ENCODE measurements at places on chromosomes 2 and 18.

GRCh38 chr2:69113627-69114026 lies 100.6 kb downstream of the ANTXR1 start:
- DNase-seq, result no peak

DNA sequence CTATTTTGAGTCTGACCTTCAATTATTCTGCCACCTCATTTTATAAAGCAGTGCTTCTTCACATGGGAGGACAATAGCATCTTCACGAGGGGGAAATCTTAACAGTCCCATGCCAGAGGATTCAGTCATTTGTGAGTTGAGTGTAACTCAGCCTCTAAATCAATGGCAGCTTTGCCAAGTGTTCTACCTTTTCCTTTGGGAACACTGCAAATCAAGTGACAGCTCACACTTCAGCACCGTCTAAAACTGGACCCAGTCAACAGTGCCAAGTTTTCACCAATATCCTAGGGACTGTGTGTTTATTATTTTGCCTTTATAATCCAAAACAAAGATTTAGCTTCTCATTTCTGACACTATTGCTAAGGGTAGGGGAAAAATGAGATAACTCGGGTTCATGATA lies 133.6 kb downstream of the FIGN start:
- DNase-seq, result no peak

GRCh38 chr2:103788951-103789350 lies 1027.1 kb downstream of the TMEM182 start:
- no peak for DNase-seq

GRCh38 chr2:62653582-62654422 lies 51.7 kb upstream of the EHBP1 start:
- DNase-seq, result no peak

DNA sequence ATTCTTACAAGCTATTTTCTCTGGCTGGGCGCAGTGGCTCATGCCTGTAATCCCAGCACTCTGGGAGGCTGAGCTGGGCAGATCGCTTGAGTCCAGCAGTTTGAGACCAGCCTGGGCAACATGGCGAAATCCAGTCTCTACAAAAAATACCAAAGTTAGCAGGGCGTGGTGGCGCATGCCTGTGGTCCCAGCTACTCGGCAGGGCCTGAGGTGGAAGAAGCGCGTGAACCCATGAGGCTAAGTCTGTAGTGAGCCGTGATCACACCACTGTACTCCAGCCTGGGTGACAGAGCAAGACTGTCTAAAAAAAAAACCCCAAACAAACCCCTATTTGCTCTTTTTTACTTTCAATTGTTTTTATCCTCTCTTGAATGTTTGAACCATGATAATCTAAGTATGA lies 37.0 kb downstream of the PPP4R1 start:
- DNase-seq, result no peak

- DNase-seq, result no peak
Observed at GRCh38 chr18:22604390-22604985, 186.8 kb upstream of the CTAGE1 start.

DNA sequence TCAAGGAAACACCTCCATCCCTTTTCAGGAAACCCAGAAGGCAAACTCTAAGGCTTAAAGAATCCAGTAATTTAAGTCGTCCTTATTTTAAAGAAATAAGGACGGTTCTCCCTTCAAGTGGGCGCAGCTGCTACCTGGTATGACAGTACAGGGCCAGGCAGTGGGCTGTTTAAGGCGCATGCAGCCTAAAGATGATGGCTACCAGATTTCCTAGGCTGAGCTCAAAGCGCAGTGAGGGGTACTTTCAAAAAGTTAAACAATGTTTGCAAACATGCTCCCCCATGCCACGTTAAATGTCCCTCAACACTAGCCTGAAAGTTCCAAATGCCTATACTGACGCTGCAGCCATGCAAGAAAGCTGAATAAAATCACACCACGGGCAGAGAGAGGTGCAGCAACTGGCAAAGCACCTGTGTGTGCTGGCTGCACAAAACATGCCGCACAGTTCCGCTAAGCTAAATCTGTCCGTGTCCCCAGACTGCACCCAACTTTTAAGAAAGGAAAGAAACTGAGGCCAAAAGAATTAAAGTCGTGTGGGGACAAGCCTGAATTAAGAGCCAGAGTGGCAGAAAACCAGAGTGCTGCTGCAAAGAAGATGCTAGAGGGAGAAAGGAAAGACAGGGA lies 583 bp downstream of the HIBCH start:
- DNase-seq, result no peak

DNA sequence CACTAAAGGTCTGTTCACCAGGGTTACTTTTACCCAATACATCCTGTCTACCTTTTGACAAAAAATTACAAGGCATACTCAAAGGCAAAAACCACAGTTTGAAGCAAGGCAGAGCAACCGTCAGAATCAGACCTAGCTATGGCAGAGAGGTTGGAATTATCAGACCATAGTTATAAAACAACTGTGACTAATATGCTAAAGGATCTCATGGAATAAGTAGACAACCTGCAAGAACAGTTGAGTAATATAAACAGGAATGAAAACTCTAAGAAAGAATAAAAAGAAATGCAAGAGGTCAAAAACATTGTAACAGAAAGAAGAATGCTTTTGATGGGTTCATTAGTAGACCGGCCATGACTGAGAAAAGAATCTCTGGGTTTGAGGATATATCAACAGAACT lies 318.8 kb upstream of the KCNH7 start:
- no peak for DNase-seq
